ENCODE measurements at places on chromosomes 7 and 10. TPM values are rescaled to one million over a fixed set of nuclear protein-coding genes. Genes with fewer than 3 reads are reported as not detected.

CYP3A7 gene
- polyA plus RNA-seq, result 0.24 TPM

NANOS1 gene
- polyA plus RNA-seq, result 6.7 TPM

KIAA1217 gene
- polyA plus RNA-seq, result 36.0 TPM

VIPR2 gene
- polyA plus RNA-seq, result 9.4 TPM

LEP gene
- not detected for polyA plus RNA-seq

COX15 gene
- polyA plus RNA-seq, result 29.8 TPM

CCDC71L gene
- 3.6 TPM for polyA plus RNA-seq

NACAD gene
- polyA plus RNA-seq, result 4.4 TPM

KLHDC10 gene
- 40.5 TPM for polyA plus RNA-seq

FGFBP3 gene
- polyA plus RNA-seq, result 2.1 TPM

VPS26A gene
- 41.6 TPM for polyA plus RNA-seq

PRSS1 gene
- not detected for polyA plus RNA-seq

TMEM270 gene
- polyA plus RNA-seq, result not detected

LIPA gene
- polyA plus RNA-seq, result 28.9 TPM

GATAD1 gene
- polyA plus RNA-seq, result 24.9 TPM

SPAM1 gene
- not detected for polyA plus RNA-seq

AOAH gene
- polyA plus RNA-seq, result 2.5 TPM

OR9A2 gene
- not detected for polyA plus RNA-seq

ITGB8 gene
- polyA plus RNA-seq, result 3.9 TPM

FRMPD2 gene
- polyA plus RNA-seq, result 0.16 TPM

ATP5F1C gene
- 239 TPM for polyA plus RNA-seq

OR2A7 gene
- polyA plus RNA-seq, result 1.5 TPM

CPXM2 gene
- polyA plus RNA-seq, result 0.25 TPM

POLR2J2 gene
- polyA plus RNA-seq, result 2.7 TPM

Data from forelimb muscle (tissue), 1 donor.